Karpas-422 (cell line): ENCODE measurements at places on chromosomes 3 and 15.

DNA sequence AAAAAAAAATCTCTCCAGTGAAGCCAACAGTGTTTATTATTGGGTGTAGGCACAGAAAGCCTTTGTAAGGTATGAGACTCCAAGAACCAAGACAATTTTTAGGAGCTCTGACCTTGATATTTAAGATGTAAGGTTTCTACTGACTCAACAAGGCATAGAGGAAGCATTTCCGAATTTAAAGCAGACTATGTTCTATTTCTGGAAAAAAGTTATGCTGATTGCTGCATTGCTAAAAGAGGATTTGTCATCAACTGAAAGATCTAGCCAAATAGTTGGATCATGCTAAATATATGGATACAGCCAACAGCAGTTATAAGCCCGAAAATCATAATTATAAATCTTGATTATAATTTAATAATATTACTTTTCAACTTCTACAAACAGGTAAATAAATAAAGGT is 53.3 kb upstream of the MELTF start:
- DNase-seq, result no peak

- DNase-seq, result no peak
These were observed 1011.8 kb upstream of the GBE1 start for GRCh38 chr3:82773207-82773606.

- peak; percentile 84 for DNase-seq
These were observed at the start of gene CAMK1 for GRCh38 chr3:9769426-9770275. Gene CAMK1 (minus strand): TSS chr3:9769947. CDS start chr3:9767749, 2,198 bp downstream.

GRCh38 chr3:23430781-23431398 is 227.8 kb downstream of the UBE2E2 start:
- DNase-seq, result no peak

GRCh38 chr3:188916934-188917401 is 254.8 kb upstream of the TPRG1 start:
- DNase-seq, result no peak

GRCh38 chr3:39144095-39144747 is 9.2 kb downstream of the CSRNP1 start:
- no peak for DNase-seq

GRCh38 chr3:196127308-196128040 is 45.6 kb upstream of the TFRC start:
- DNase-seq, result no peak

- peak; percentile 83 for DNase-seq
These were observed 1.7 kb upstream of the LINGO1 start for GRCh38 chr15:77634266-77634962.

- no peak for DNase-seq
These were observed 338.1 kb downstream of the GAP43 start for GRCh38 chr3:115961380-115961779.

DNA sequence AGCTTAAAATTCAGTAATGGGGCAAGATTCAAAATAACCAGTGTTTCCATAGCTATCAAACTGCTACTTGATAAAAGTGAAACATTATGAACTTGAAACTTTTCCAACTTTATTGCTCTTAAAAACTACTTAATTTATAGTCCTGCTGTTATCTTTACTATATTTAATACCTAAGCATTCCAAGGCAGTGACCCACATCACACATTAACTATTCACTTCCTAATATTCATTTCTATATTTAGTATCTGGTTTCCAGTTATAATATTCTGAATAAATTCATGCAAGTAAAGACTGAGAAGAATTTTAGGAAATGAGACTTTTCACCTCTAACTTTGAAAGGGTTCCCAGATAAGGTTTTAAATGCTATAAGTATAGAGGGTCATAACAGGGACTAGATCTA is 64.9 kb downstream of the UACA start:
- DNase-seq, result peak; percentile 27

GRCh38 chr3:183427876-183428446 is 458 bp downstream of the MCF2L2 start:
- DNase-seq, result peak; percentile 83

DNA sequence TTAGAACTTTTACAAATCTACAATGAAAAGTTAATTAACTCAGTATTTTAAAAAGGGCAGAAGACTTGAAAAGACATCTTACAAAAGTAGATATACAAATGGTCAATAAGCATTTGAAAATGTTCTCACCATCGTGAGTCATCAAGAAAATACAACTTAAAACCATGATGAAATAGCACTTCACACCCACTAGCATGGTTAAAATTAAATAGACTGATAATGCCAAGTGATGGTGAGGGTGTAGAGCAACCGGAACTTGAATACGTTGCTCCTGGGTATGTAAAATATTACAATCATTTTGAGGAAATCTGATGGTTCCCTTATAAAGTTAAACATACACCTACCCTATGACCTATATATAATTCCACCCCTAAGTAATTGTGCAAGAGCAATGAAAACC is 319.8 kb upstream of the UMPS start:
- no peak for DNase-seq
